Omental fat pad (tissue), 4 donors: ENCODE measurements at places on chromosomes 4 and X.
A peak's percentile ranks its signal among the peaks of the same experiment; 100 is the strongest.

- peak; percentile 62 for DNase-seq
These were observed 1578.3 kb upstream of the TENM3 start for GRCh38 chr4:180664766-180665368.

DNA sequence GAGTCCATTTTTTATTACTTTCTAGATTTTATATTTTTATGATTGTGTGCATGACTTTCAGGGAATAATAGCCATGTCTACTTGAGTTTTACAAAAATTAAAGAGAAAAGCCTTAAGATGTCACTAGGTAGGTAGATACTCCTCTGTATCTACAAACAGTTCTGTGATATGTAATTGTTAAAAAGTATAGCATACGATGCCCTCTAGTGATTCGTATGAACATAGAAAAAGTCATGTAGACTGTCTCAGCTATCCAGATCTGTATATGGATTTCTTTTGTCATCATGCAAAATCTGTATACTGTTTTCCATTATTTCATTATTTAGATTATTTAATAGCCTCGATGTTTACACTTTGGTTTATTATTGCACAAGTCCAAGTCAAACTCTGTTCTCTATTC, 856.6 kb downstream of the CENPC start:
- DNase-seq = no peak

DNA sequence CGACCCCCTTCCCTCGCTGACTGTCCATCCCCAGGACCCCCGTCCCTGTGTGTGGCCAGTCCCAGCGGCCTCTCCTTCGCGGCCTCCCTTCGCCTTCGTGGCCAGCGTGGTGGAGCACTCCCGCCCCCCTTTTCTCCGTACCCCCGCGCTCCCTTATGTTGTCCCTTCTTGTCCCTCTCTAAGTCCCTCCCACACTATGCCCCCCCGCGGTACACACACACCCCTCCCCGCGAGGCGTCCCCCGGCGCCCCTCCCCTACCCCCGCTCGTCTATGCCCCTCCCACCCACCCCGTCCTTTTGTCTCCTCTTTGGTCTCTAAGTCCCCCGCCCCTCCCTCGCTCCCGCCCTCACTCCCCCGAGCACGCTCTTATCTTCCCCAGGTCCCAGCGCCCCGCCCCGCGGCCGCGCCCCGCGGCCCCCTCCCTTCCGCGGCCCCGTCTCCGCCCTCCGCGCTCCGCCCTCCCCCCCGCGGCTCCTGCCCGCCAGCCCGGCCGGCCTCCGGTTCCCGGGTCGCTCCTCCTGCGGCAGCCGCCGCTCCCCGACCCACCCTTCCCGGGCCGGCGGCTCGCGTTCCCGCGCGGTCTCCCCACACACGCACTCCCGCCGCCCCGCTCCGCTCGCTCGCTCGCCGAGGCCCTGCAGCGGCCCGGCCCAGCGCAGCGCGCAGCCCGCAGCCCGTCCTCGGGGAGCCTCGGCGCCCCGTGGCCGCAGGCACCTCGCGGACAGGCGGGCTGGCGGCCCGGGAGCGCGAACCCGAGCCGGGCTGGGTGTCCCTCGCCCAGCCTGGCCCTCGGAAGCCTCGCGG, 26.3 kb downstream of the UTP14A start:
- DNase-seq = peak; percentile 31

- no peak for DNase-seq
These were observed 2.3 kb upstream of the PPP2R3B start for GRCh38 chrX:389021-389441.

GRCh38 chr4:184510401-184510800, 36.1 kb upstream of the IRF2 start:
- no peak for DNase-seq
